Stimulated activated CD4-positive, alpha-beta T cell treated with anti-CD3 and anti-CD28 coated beads, Interleukin-4, amount 100 ng/mL, for 48 hours (primary cell): ENCODE measurements at places on chromosomes 5 and 9.

DNA sequence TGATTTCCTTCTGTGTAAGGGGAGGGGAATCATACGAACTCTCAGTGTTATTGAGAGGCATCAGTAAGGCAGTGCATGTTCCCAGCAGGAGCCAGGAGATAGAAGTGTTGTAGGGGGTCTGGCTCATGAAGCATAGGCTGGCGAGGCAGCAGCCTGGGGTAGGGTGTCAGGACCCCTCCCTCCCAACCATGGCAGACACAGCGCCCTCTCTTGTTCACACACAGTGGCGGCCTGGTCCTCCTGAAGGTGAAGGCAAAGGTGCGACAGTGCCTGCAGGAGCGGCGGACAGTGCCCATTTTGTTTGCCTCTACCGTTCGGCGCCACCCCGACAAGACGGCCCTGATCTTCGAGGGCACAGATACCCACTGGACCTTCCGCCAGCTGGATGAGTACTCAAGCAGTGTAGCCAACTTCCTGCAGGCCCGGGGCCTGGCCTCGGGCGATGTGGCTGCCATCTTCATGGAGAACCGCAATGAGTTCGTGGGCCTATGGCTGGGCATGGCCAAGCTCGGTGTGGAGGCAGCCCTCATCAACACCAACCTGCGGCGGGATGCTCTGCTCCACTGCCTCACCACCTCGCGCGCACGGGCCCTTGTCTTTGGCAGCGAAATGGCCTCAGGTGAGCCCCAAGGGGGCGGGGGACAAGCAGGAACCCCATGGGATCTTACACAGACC is 4.7 kb downstream of the SLC27A4 start:
- DNase-seq = no peak

DNA sequence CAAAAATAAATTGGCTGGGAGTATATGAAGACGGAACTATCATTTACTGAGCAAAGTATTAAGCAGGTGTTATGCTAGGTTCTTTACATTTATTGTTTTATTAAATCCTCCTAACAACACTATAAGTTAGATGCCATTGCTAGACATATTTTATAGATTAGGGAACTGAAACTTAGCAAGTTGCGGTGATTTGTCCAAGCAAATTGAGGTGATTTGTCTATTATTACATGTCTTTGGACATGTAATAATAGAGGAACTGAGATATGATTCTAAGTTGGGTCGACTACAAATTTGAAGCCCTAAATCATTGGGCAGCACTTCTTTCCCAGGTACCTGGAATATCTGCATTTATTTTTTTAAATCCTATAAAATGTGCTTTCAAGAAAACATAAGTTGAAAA is 429.9 kb downstream of the GABRG2 start:
- DNase-seq = no peak

GRCh38 chr9:91761362-91761761 is 188.7 kb downstream of the ROR2 start:
- no peak for DNase-seq

GRCh38 chr5:173496129-173496882 is 120.1 kb downstream of the BOD1 start:
- no peak for DNase-seq

- peak; percentile 46 for DNase-seq
Measured at GRCh38 chr9:4970970-4971641, 14.0 kb upstream of the JAK2 start.

- no peak for DNase-seq
Measured at GRCh38 chr5:155088811-155089210, 75.3 kb downstream of the KIF4B start.

DNA sequence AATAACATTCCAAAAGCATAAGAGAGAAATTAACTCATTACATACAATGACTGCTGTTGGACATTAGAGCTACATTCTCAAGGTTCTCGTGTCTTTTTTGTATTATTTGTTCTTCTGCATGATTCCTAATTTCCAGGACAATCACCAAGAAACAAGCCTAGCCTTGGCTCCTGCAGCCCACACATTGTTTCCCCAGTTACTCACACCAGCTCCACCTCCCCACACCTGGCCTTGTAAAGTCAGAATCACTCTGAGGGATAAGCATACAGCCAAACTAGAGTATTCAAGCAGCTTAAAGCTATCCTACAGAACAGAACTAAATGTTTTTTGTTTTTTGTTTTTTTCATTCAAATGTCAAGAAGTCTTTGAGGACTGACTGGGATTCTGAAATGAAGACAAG is 189.2 kb downstream of the HINT1 start:
- DNase-seq = no peak

DNA sequence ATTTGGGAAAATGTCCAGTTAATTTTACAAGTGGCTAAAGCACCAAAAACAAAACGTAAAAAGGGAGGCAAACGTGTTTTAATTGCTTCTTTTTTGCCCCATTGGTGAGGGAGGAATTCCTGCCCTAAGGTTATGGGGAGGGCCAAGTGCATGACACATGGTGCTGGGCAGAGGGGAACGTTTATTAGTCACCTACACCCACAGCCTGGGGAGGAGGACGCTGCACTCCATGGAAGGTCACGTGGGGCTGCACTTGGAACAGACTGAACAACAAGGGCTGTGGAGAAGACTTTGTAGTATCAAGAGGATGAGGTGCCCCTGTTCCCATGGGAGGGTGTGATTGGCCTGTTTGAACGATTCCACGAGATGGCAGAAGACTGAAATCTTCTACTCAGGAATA is 13.7 kb upstream of the ADAMTS16 start:
- no peak for DNase-seq

- DNase-seq = no peak
Measured at GRCh38 chr9:111350556-111350955, 20.5 kb upstream of the OR2K2 start.

DNA sequence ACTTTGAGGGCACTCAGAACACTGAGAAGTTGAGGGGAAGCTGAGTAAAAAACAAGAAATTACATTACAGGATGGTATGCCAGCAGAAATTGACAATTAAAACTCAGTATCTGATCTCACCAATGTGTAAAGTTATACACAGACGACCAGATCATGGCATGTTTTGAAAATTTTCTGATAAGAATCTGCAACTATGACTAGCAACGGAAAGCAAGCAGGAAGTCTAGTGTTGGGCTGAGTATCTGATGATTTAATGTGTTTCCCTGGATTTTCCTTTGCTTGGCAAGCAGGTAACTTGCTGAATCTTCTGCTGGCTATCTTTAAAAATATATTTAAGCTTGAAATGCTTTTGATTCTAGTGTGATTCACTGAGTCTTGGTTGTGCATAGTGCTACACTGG is 5.2 kb upstream of the GCNT4 start:
- no peak for DNase-seq

- no peak for DNase-seq
Measured at GRCh38 chr5:76947082-76947503, 5.8 kb upstream of the CRHBP start.

- DNase-seq = no peak
Measured at GRCh38 chr9:106500171-106500570, 362.8 kb upstream of the ZNF462 start.

- no peak for DNase-seq
Measured at GRCh38 chr5:169550227-169550626, 33.3 kb upstream of the SPDL1 start.

DNA sequence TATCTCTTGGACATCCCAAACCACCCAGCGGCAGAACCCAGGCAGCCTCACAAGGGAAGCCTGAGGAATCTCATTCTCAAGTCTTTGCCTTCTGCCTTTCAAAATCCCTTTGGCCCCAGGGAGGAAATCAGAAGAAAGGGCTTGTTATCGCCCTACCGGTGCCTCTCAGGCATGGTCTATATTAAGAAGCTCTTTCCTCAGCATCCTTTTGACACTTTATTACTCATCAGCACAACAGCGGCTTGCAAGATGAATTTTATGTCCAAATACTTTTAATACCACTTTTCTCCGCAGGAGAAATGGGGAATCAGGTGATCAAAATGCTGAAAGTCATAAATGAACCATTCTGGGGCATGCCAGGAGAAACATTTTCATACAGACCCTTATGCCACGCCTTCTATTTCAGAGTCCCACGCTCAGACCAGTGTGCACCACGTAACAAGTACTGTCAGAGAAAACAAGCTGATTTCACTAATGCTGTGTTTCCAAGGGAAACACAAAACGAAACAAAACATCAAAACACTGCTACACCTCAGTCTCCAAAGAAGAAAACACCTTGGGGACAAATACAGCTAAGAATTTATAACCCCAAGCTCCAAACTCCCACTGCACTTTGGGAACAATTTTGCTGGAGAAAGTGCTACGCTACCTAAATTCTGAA is 30.0 kb downstream of the RAPGEF1 start:
- no peak for DNase-seq
